Aorta (tissue), 5 donors: ENCODE measurements at places on chromosomes 11 and 22. TPM values are rescaled to one million over a fixed set of nuclear protein-coding genes. Genes with fewer than 3 reads are reported as not detected.

Gene KCNQ1
- total RNA-seq = 11.5 TPM

DNA sequence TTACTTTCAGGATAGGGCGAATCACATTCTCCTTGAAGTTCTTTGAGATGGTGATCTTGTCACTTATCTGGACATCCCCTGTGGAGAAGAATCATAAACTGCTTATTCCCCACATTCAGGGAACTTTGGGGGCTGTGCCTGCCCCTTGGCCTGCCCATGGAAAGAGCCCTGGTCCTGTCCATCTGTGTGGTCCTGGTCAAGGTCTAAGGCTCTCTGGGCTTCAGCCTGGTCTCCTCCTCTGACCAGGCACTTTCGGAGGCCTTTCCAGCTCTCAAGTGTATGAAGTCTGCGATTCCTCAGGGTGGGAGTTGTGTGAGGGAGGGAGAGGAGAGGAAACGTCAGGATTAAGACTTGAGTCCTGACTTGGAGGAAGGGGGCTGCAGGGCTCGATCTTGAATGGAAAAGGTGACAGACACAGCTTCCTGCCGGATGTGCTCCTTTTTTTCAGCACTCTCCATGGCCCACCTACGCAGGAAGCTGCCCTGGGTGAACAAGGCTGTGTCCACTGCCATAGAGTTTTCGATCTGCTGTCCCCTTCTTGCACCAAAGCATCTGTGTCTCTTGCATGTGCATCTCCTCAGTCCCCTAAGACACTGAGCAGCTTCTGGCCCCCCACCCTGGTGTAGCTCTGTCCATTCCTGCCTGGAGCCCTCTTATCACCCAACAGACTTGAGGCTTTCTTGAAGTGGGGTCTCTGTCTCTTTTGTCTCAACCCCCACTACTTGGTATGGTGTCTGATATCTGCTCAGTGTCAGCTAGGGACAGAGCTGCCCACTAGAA is 50.8 kb upstream of the PHOX2A start:
- H3K27ac ChIP-seq = no peak overlapping the region
- no peak for DNase-seq
- H3K36me3 ChIP-seq = no peaks in the 10 kb centered on the region
- H3K4me3 ChIP-seq = no peak overlapping the region
- H3K27me3 ChIP-seq = no peaks in the 10 kb centered on the region

Gene HEPHL1
- 0.06 TPM for total RNA-seq

GRCh38 chr11:132032555-132032954 is 662.1 kb downstream of the NTM start:
- H3K4me3 ChIP-seq = no peak overlapping the region
- H3K4me1 ChIP-seq = no peaks in the 10 kb centered on the region
- no peak for DNase-seq
- H3K27ac ChIP-seq = no peak overlapping the region

DNA sequence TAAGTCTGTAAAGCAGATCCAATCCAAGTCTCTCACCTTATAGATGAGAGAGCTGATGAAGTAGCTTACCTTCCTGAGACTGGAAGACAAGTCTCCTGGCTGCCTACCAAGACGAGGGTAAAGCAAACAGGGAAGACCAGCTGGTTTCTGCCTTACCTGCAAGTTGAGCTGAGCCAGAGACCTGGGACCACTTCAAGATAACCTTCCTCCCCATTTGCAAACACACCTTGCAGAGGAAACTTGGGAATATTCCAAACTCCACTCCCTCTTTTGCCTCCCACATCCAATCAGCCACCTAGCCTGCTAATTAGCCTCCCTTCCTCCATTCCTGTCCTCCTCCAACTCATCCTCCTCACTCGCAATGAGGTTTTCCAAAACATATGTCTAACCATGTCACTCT is 23.4 kb upstream of the ROBO3 start:
- no peaks in the 10 kb centered on the region for H3K4me1 ChIP-seq
- no peak overlapping the region for H3K4me3 ChIP-seq
- H3K27me3 ChIP-seq = peaks cover 3% of the 10 kb centered on the region
- DNase-seq = no peak
- H3K36me3 ChIP-seq = no peaks in the 10 kb centered on the region

DNA sequence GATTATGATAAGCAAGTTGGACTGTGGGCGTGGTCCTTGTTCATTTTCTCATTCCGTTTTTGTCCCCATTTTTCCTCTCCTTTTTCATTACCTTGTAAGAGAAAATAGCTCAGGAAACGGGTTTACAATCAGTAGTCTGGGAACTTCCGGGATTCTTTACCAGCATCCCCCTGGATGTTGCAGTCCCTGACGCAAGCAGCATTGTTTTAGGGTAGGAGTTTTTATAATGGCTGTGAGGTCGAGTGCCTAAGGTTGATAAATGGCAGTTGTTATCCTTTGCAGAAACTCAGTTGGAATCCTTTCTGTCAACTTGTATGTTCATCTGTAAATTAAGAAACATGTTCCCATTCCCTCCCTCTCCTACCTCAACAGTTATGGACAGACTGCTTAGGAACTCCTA is 68.3 kb downstream of the ARHGEF12 start:
- no peak for DNase-seq
- H3K27me3 ChIP-seq = no peaks in the 10 kb centered on the region
- H3K4me1 ChIP-seq = no peaks in the 10 kb centered on the region
- H3K4me3 ChIP-seq = no peak overlapping the region
- H3K27ac ChIP-seq = no peak overlapping the region

GRCh38 chr11:94794287-94795168 is 26.4 kb downstream of the AMOTL1 start:
- H3K4me3 ChIP-seq = no peak overlapping the region
- H3K27me3 ChIP-seq = no peaks in the 10 kb centered on the region
- peaks cover 24% of the 10 kb centered on the region for H3K4me1 ChIP-seq

Gene NPAS4
- total RNA-seq = 0.54 TPM

DNA sequence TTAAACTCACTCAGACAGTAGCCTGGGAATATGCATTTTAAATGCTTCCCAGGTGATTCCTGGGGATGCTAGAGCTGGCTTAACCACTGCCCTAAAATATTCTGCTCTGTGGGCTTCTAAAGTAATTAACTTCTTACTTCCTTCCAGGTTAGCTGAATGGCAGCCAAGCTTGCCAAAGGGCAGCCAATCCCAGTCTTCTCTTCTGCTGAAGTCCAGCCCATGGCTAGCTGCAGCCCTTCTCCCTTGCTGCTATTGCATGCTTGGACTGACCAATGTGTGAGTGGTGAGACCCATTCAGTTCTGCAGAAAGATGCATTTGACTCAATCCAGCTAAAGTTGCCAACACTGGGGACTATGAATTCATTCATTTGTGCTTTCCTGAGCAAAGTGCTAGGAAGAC is 411.9 kb downstream of the SOX6 start:
- peaks cover 1% of the 10 kb centered on the region for H3K4me1 ChIP-seq
- DNase-seq = no peak
- no peaks in the 10 kb centered on the region for H3K36me3 ChIP-seq
- H3K4me3 ChIP-seq = no peak overlapping the region
- H3K27me3 ChIP-seq = no peaks in the 10 kb centered on the region

- H3K4me1 ChIP-seq = no peaks in the 10 kb centered on the region
- no peaks in the 10 kb centered on the region for H3K36me3 ChIP-seq
- no peak for DNase-seq
- H3K27ac ChIP-seq = no peak overlapping the region
- H3K4me3 ChIP-seq = no peak overlapping the region
These were observed 261.0 kb downstream of the BRD1 start for GRCh38 chr22:49566693-49567092.

DNA sequence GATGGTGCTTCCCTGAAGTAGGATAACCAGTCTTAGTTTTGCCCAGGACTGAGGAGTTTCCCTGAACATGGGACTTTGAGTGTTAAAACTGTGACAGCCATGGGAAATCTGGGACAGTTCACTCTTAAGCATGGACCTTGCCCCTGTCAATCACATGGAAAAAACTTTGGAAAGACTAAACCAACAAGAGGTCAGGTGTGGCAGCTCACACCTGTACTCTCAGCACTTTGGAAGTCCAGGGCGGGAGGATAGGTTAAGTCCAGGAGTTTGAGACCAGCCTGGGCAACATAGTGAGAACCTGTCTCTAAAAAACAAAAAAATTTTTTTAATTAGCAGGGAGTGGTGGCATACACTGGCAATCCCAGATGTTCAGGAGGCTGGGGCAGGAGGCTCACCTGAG is 3.3 kb upstream of the AMBRA1 start:
- no peak overlapping the region for H3K4me3 ChIP-seq
- peaks cover 3% of the 10 kb centered on the region for H3K4me1 ChIP-seq
- H3K36me3 ChIP-seq = no peaks in the 10 kb centered on the region

- DNase-seq = no peak
- no peaks in the 10 kb centered on the region for H3K27me3 ChIP-seq
- no peaks in the 10 kb centered on the region for H3K36me3 ChIP-seq
- H3K27ac ChIP-seq = no peak overlapping the region
These were observed 19.7 kb downstream of the MYO7A start for GRCh38 chr11:77147668-77148321.

Gene VPREB1
- not detected for total RNA-seq

DNA sequence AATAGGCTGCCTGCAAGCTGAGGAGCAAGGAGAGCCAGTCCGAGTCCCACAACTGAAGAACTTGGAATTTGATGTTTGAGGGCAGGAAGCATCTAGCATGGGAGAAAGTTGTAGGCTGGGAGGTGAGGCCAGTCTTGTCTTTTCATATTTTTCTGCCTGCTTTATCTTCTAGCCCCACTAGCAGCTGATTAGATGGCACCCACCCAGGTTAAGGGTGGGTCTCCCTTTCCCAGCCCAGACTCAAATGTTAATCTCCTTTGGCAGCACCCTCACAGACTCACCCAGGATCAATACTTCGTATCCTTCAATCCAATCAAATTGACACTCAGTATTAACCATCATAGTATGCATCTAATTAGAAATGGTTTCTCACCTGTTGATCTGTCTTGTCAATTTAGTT is 5.0 kb upstream of the COX8A start:
- no peak overlapping the region for H3K27ac ChIP-seq
- H3K4me3 ChIP-seq = no peak overlapping the region
- H3K4me1 ChIP-seq = no peaks in the 10 kb centered on the region
- DNase-seq = no peak

GRCh38 chr11:2477254-2477653 is 32.4 kb downstream of the KCNQ1 start:
- no peak for DNase-seq
- H3K4me1 ChIP-seq = no peaks in the 10 kb centered on the region
- H3K27ac ChIP-seq = no peak overlapping the region
- H3K4me3 ChIP-seq = no peak overlapping the region
- no peaks in the 10 kb centered on the region for H3K27me3 ChIP-seq

Gene FBXO7
- 71.9 TPM for total RNA-seq

DNA sequence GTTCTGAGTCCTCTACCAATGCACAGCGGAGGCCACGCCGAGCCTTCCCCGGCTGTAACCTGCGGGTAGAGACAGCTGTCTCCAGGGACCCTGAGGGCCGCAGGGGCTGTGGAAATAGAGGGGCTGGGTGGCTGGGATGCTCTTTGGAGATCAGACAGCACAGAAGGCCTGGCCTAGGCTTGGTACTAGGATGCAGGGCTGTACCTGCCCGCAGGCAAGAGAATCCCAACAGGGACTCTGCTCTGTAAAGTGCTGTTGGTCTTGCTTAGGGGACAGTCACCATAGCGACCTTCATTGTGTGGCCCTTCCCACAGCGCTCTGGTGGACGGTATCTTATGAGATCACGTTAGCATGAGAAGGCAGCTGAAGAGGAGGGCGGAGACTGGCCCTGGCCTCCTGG is 11.3 kb upstream of the KCNJ5 start:
- H3K4me1 ChIP-seq = no peaks in the 10 kb centered on the region
- H3K27ac ChIP-seq = no peak overlapping the region
- no peak for DNase-seq
- H3K4me3 ChIP-seq = no peak overlapping the region
- H3K36me3 ChIP-seq = no peaks in the 10 kb centered on the region
- no peaks in the 10 kb centered on the region for H3K27me3 ChIP-seq

Gene ESAM
- total RNA-seq = 95.1 TPM

DNA sequence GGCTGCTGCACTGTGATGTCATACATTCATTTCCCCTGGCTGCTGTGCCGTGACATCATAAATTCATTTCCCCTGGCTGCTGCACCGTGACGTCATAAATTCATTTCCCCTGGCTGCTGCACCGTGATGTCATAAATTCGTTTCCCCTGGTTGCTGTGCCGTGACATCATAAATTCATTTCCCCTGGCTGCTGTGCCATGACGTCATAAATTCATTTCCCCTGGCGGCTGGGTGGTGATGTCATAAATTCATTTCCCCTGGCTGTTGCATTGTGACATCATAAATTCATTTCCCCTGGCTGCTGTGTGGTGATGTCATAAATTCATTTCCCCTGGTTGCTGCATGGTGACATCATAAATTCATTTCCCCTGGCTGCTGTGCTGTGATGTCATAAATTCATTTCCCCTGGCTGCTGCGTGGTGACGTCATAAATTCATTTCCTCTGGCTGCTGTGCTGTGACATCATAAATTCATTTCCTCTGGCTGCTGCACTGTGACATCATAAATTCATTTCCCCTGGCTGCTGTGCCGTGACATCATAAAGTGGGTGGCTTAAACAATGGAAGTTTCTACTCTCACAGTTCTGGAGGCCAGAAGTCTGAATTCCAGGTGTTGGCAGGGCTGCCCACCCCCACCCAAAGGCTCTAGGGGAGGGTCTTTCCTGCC is 301.1 kb downstream of the SHANK2 start:
- no peaks in the 10 kb centered on the region for H3K4me1 ChIP-seq
- no peaks in the 10 kb centered on the region for H3K36me3 ChIP-seq
- H3K27me3 ChIP-seq = no peaks in the 10 kb centered on the region
- H3K4me3 ChIP-seq = no peak overlapping the region
- H3K27ac ChIP-seq = no peak overlapping the region
- no peak for DNase-seq

GRCh38 chr11:27310707-27311106 is 52.3 kb downstream of the CCDC34 start:
- H3K27me3 ChIP-seq = no peaks in the 10 kb centered on the region
- H3K4me3 ChIP-seq = no peak overlapping the region
- no peaks in the 10 kb centered on the region for H3K36me3 ChIP-seq
- H3K27ac ChIP-seq = no peak overlapping the region

Gene GLYAT
- not detected for total RNA-seq

Gene SUSD2
- 15.0 TPM for total RNA-seq

DNA sequence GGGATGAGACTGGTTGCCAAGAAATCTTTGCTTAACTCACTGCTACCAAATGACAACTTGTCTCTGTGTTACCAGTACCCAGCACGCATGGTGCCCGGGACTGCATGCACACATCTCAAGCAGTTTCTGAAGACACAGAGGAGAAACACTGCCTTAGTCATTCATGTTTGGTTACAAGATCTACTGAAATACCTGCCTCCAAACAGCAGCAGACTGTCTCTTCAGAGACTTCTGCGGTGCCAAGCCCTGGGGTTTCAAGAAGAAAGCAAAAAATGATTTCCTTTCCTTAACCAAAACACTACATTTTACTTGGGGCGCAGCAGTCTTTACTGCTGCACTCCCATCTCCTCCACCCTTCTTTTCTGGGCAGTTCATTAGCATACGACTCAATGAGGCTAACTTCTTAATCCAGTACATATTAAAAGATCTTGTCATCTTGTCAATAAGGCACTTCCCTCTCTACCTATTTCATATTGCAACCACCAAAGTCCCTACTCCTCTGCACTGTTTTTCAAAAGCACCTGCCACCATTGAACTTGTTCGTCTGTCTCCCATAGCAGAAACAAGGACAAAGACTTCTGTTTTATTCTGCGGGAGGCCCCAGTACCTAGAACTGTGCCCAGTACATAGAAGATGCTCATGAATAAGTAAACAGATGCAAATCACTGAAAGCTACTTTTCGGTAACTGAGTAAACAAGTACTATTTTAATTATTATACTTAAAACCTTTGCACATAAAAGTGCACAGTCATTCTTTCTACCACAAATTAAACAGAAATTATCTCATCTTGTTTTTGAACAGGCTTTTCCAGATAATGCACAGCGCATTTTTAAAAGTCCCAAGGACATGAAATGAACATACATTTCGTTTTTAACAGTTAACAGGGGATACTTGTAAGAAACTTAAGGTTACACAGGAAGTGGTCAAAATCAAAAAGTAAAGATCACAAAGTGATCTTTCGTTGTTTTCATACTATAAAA is 4.0 kb downstream of the NAP1L4 start:
- H3K27me3 ChIP-seq = no peaks in the 10 kb centered on the region
- no peak overlapping the region for H3K4me3 ChIP-seq
- no peaks in the 10 kb centered on the region for H3K36me3 ChIP-seq
- DNase-seq = no peak
